ENCODE measurements at places on chromosomes 2 and 18.

GRCh38 chr2:220246386-220246785, 619.0 kb downstream of the SLC4A3 start:
- no peak for DNase-seq

DNA sequence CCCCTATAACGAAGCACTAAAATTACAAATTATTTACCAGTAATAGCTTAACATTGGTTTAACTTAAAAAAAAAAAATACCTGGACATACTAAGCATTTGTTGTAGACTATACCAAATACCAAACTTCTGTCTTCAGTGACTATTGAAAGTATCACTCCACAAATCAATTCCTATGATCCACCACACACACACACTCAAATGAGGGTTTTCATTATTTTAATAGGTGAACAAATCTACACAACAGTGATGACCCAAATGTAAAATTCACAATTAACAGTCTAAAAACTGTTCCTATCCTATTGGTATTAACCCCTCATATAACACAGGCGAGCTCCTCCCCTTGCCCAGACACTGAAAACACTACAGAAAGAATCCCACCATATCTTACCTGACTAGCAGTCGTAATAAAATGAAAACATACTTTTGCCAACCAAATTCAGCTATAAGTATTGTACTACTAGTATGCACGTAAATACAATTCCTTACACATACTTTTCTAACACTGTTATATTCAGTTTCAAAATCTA, 2.5 kb downstream of the SP3 start:
- DNase-seq: no peak

GRCh38 chr18:74540652-74541421, 6.5 kb downstream of the CNDP1 start:
- DNase-seq: peak; percentile 20

DNA sequence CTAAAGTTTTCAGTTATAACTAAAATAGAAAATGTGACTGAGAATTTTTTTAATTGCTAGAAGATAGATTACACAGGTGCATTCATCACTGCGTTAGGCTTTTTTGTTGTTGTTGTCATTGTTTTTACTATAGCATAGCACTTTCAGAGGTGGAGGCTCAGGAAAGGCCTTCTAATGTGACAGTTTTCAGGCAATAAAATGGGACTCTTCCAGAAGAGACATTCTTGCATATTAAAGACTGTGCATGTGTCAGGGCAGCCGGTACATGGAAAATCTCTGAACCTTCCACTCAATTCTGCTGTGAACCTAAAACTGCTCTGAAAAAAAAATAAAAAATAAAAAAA, 175.2 kb downstream of the METTL4 start:
- no peak for DNase-seq

DNA sequence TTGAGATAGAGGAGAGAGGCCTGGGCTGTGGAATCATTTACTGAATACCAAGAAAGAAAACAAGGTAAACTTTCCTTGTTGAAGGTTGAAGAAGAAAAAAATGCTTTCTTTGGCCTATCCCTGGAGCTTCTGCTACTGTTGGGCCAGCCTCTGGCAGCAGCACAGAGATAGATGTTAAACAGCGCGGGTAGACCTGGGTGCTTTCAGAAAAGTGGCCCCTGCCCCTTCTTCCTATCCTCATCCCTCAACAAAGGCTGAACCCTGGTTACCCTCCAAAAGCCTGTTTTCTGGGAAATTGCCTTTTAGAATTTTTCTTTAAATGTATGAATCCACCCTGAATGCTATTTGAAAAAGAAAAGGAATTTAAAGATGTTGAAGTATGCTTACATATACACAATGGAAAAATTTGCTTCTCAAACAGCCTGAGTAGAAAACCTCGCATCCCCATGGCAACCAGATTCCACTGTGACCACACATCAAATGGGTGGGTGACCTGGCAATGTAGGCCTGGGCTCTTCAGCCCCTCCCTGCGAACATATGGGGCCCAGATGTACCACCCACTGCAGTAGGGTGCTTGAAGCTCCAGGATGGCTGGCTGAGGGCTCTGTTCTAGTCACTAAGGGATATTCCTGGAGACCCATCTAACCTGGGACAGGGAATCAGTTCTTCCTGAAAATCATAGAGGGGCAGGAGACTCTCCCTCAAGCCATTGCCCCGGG, 23.4 kb upstream of the CHRNA1 start:
- peak; percentile 94 for DNase-seq

- no peak for DNase-seq
Measured at GRCh38 chr2:201807452-201807999, 1.2 kb downstream of the CDK15 start.

- DNase-seq: no peak
Measured at GRCh38 chr2:114468343-114468742, 25.9 kb downstream of the DPP10 start.

- DNase-seq: no peak
Measured at GRCh38 chr2:55869637-55870325, 53.8 kb downstream of the EFEMP1 start.

- no peak for DNase-seq
Measured at GRCh38 chr18:73535189-73535588, 612.4 kb downstream of the FBXO15 start.

DNA sequence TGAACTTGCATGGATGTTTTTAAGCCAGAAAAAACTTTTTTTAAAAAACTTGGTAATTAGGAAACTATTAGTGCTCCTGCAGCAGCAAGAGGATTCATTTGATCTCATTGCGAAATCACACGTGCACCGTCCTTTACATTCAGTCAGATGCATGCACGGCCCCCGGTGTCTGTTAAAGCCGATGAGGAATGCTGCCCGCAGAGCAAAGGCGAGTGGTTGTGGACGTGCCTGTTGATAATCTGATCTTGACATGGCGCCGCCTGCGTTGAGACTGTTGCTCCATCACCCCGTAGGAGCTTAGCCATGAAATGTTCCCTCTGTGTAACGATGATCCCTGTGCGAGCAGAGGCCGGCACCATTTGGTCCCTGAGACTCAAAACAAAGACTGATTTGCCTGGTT, 300.0 kb downstream of the GBX2 start:
- peak; percentile 61 for DNase-seq

All from retinal pigment epithelial cell (primary cell).